GM23248 (cell line): ENCODE measurements at places on chromosomes 11 and 22.

GRCh38 chr11:112016765-112017376 is 8.3 kb upstream of the DLAT start:
- peak; percentile 74 for DNase-seq

- no peak for DNase-seq
Measured at GRCh38 chr11:72981971-72982685, 160.0 kb downstream of the FCHSD2 start.

DNA sequence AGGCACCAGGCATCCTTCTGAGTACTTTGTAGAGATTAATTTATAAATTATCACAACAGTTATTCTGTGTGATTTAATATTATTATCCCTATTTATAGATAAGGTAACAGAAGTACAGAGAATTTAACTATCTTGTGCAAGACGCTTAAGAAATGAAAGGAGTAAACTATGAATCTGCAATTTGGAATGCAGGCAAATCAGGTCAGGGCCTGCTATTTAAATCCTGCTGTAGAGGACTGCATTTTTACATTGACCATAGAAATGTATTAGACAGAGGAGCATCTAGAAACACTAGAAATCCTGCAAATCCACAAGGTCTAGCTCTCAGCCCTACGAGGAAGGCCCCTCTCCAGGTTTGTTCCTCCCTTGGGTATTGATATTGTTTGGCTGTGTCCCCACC is 336.2 kb downstream of the ETS1 start:
- DNase-seq, result peak; percentile 51

DNA sequence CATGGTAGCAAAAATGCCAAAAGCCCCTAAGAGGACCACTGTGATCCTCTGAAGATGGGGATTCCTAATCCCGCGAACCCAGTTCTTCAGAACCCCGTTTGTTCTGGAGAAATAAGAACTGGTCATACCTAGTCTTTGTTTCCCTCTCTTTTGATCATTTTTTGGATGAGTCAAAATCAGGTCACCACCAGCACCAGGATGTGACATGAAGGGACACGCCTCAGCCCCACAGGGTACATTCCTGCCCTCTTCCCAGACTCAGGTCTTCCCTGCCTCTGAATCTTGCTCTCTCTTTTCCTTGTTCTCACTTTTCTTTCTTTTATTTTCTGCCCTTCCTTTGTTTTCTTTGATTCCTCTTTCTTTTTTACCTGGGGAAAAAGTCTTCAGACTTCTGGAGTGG is 14.6 kb upstream of the ANO1 start:
- no peak for DNase-seq

GRCh38 chr22:41638748-41639147 is 17.7 kb downstream of the XRCC6 start:
- no peak for DNase-seq

DNA sequence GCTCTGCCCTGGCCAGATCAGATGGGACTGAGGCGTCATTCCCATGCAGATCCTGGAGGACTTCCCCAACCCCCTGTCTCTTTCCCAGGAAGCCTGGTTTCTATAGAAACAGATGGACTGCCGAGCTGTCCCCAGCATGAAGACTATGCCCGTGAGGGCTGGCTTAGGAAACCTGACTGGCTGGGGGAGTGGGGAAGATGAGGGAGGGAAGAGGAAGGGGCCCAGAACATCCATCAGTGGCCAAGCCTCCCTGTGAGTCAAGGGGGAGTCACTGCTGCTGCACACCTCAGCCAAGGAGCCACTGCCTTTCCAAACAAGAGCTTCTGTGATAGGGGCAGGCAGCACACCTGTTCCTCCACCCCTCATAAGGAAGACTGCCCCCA is 5.8 kb downstream of the TP53I11 start:
- DNase-seq, result no peak

GRCh38 chr11:120054016-120054752 is 83.7 kb downstream of the TRIM29 start:
- no peak for DNase-seq

DNA sequence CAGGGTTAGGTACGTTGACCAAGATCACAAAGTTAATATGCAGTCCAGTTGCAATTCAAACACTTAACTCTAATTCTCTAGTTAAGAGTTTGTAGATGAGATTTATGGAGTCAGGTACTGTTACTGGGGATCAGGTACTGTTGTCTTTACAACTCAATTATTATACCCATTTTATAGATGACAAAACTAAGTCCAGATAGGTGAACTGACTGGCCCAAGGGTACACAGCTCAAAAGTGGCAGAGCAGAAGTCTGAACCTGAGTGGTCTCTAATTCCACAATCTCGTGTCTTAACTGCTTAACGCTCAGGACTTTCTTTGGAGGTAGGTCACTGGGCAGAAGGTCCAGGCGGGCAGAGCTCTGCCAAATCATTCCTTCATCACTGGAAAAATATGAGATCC is 77.5 kb downstream of the DSCAML1 start:
- DNase-seq, result no peak

DNA sequence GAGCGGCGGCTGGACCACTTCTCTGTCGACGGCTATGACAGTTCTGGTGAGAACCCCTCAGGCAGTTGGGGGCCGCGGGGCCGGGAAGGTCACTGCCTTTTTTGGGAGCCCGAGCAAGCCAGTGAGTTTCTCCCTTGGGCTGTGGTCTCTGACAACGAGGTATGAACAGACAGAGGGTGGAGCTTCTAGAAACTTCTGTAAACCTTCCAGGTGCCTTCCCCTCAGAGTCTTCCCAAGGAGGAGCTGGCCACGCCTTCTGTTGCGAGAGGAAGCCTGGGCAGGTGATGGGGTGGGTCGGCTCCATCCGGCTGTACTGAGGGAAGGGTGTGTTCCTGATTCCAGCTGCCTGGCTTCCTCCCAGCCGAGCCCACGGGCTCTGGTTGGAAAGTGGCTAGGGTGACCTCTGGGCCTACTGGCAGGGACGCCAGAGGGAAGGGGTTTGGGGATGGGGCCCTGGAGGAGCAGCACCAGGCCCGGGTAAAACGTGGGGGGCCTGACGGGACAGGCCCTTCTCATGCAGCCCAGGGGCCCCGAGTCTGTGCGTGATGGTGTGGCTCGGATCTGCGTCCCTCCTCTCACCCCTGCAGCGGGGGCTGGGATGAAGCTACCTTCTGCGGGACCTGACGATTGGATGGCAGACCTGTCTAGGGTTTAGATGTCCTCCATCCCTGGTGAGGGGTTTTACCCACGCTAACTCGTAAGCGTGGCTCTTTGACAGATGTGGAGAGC is 110.8 kb downstream of the KCNQ1OT1 start:
- DNase-seq, result no peak
